Aorta (tissue), 5 donors: ENCODE measurements at places on chromosomes 1 and 21. TPM values are rescaled to one million over a fixed set of nuclear protein-coding genes. Genes with fewer than 3 reads are reported as not detected.

DNA sequence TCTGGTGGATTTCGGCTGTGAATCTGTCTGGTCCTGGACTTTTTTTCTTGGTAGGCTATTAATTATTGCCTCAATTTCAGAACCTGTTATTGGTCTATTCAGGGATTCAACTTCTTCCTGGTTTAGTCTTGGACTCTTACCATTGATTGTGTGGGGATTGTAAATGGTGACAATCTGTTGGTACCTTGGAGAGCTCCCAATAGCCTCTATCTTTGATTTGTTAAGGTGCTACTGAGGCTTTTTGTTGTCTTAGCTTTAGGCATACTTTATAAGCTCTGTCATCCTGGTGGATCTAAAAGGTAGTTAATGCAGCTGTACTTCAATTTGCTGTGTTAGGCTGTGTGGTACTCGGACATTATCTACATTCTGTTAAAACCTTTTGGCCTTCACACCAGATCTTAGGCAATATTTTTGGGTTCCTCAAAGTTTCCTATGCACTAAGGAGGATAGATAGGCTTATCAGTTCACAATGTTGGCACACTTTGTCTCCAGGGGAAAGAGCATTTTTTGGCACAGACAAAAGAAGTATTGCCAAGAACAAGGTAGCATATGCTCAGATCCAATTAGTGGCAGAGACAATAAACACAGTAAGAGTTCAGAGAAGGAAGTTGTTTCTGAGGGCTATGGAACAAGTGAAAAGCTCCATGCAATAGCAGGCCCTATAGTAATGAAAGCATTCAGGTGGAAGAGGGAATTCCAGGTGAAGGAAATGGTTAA is 230.4 kb downstream of the PDE4B start:
- no peaks in the 10 kb centered on the region for H3K27me3 ChIP-seq
- no peak overlapping the region for H3K27ac ChIP-seq
- H3K4me1 ChIP-seq: no peaks in the 10 kb centered on the region
- no peak for DNase-seq

TCHHL1 gene
- total RNA-seq: not detected

- no peak overlapping the region for H3K4me3 ChIP-seq
- H3K27ac ChIP-seq: no peak overlapping the region
- H3K27me3 ChIP-seq: no peaks in the 10 kb centered on the region
- no peaks in the 10 kb centered on the region for H3K36me3 ChIP-seq
- no peaks in the 10 kb centered on the region for H3K4me1 ChIP-seq
- no peak for DNase-seq
Measured at GRCh38 chr1:207240325-207241101, 81.0 kb upstream of the CD55 start.

GRCh38 chr1:205376739-205377138 is 20.0 kb upstream of the KLHDC8A start:
- no peak overlapping the region for H3K4me3 ChIP-seq
- H3K27me3 ChIP-seq: no peaks in the 10 kb centered on the region
- H3K4me1 ChIP-seq: peaks cover 3% of the 10 kb centered on the region
- H3K27ac ChIP-seq: no peak overlapping the region
- no peaks in the 10 kb centered on the region for H3K36me3 ChIP-seq

SPRR2B gene
- not detected for total RNA-seq

LYPD8 gene
- total RNA-seq: not detected

HCRTR1 gene
- total RNA-seq: not detected

NGF gene
- total RNA-seq: 17.2 TPM

- DNase-seq: no peak
- H3K4me1 ChIP-seq: peaks cover 5% of the 10 kb centered on the region
- H3K4me3 ChIP-seq: no peak overlapping the region
- no peaks in the 10 kb centered on the region for H3K27me3 ChIP-seq
- H3K36me3 ChIP-seq: no peaks in the 10 kb centered on the region
Measured at GRCh38 chr1:17558541-17558940, 19.0 kb downstream of the ARHGEF10L start.

GRCh38 chr1:110151175-110151669 is 928 bp downstream of the SLC6A17 start:
- no peak overlapping the region for H3K27ac ChIP-seq
- no peak for DNase-seq
- H3K4me3 ChIP-seq: no peak overlapping the region
- H3K4me1 ChIP-seq: no peaks in the 10 kb centered on the region

TMEM200B gene
- total RNA-seq: 18.2 TPM

GRCh38 chr1:212655668-212656440 is 43.8 kb downstream of the BATF3 start:
- H3K27ac ChIP-seq: no peak overlapping the region
- no peak overlapping the region for H3K4me3 ChIP-seq
- H3K36me3 ChIP-seq: no peaks in the 10 kb centered on the region
- no peaks in the 10 kb centered on the region for H3K4me1 ChIP-seq

HSPA6 gene
- total RNA-seq: 9.0 TPM

HJV gene
- total RNA-seq: not detected

DPT gene
- total RNA-seq: 32.5 TPM

INAVA gene
- total RNA-seq: 0.45 TPM

- no peaks in the 10 kb centered on the region for H3K4me1 ChIP-seq
- no peak for DNase-seq
- H3K27ac ChIP-seq: no peak overlapping the region
- no peak overlapping the region for H3K4me3 ChIP-seq
Measured at GRCh38 chr1:41598325-41598724, 113.8 kb upstream of the EDN2 start.

DNA sequence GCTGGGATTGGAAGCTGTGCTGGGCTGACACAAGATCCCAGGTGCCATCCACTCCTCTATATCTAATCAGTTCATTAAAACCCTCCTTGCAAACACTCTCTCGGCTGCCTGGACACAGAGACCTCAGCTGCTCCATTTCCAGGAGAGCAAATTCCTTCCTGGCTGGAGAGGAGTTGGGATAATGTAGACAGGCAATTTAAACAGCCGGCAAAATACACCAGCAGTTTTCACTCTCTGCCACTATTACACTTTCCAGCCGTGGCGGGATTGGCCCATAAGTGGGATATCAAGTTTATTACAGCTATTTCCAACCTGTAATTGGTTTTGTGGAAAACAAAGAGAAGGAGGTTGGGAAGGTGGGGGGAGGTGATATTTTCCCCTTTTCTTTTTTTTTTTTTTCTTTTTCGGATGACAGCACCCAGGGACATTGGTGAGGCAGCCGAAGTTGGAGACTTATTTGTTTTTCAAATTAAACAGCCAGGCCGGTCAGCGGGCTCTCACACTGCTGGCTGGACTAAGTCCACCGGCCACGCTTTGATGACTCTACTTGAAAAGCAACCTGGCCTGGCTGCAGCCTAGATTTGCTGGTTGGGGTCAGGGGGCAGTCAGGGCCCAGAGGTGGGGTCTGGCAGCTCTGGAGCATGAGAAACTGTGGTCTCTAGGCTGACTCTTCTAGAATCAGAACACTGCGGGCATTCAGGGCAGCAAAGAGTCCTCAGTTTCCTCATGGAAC is 177.4 kb downstream of the IGSF21 start:
- no peak for DNase-seq
- no peaks in the 10 kb centered on the region for H3K27me3 ChIP-seq
- H3K4me1 ChIP-seq: no peaks in the 10 kb centered on the region
- H3K27ac ChIP-seq: no peak overlapping the region

SLC25A24 gene
- 28.1 TPM for total RNA-seq

- H3K27me3 ChIP-seq: no peaks in the 10 kb centered on the region
- DNase-seq: no peak
- no peaks in the 10 kb centered on the region for H3K4me1 ChIP-seq
- no peaks in the 10 kb centered on the region for H3K36me3 ChIP-seq
- no peak overlapping the region for H3K27ac ChIP-seq
Measured at GRCh38 chr1:51000651-51001050, 30.6 kb downstream of the CDKN2C start.

- no peaks in the 10 kb centered on the region for H3K27me3 ChIP-seq
- DNase-seq: no peak
- H3K36me3 ChIP-seq: peaks cover 3% of the 10 kb centered on the region
- H3K4me3 ChIP-seq: no peak overlapping the region
- H3K27ac ChIP-seq: no peak overlapping the region
Measured at GRCh38 chr1:54601730-54602129, 21.6 kb downstream of the FAM151A start.

DNA sequence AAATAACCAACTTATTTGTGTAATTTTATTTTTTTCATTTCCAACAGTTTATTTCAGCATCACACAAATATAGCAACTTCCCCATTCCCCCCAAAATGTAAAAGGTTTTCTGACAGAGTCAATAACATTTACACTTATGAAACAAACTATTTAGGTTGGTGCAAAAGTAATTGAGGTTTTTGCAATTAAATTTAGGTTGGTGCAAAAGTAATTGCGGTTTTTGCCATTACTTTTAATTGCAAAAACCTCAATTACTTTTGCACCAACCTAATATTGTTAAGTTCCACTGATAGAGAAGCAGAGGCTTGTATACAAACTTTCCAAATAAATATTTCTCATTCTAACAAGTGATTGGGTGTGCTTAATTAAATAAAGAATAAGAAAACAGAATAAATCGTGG is 270.9 kb upstream of the DUSP10 start:
- H3K27me3 ChIP-seq: no peaks in the 10 kb centered on the region
- DNase-seq: no peak
- H3K4me3 ChIP-seq: no peak overlapping the region
- no peak overlapping the region for H3K27ac ChIP-seq

GRCh38 chr1:113917400-113918082 is 11.6 kb upstream of the HIPK1 start:
- H3K27ac ChIP-seq: no peak overlapping the region
- no peaks in the 10 kb centered on the region for H3K36me3 ChIP-seq
- no peaks in the 10 kb centered on the region for H3K27me3 ChIP-seq
- H3K4me3 ChIP-seq: no peak overlapping the region
- DNase-seq: no peak

GRCh38 chr1:68904477-68904876 is 407.6 kb upstream of the DEPDC1 start:
- no peaks in the 10 kb centered on the region for H3K4me1 ChIP-seq
- no peaks in the 10 kb centered on the region for H3K27me3 ChIP-seq

GSTM1 gene
- total RNA-seq: 63.8 TPM

SLC45A1 gene
- total RNA-seq: 8.7 TPM

DNA sequence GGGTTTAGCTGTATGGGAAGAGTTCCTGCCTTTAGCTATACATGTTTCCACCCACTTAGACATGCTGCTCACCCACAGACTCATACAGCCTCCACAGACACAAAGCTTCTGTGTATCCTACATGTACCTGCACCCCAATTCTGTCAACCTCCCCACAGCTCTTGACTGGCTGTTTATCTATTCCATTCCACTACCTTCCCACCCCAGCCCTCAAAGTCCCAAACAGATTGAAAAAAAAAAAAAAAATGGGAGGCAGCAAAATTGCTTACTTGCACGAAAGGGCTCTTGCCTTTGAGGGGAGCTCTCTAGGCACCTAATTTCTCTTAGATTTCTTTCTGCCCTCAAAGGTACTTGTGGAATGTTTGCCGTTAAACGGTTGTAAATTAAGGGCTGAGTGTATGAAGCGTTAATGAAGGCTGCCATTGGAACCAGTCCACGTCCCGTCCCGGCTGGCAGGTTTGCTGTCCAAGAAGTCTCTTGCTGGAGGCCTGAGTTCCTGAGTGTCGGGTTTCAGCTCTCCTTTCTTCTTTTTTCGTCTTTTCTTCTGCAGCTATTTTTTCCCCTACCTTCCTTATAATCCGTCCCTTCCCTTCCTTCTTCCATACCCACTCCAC is 43.6 kb downstream of the PBX1 start:
- DNase-seq: peak; percentile 56
- H3K4me3 ChIP-seq: peak overlapping the region; percentile 64
- H3K4me1 ChIP-seq: peaks cover 5% of the 10 kb centered on the region
- no peaks in the 10 kb centered on the region for H3K27me3 ChIP-seq

GRCh38 chr21:32415451-32416398 is 3.2 kb downstream of the EVA1C start:
- peak overlapping the region; percentile 51 for H3K27ac ChIP-seq
- peaks cover 1% of the 10 kb centered on the region for H3K36me3 ChIP-seq
- H3K27me3 ChIP-seq: no peaks in the 10 kb centered on the region

GRCh38 chr1:180210008-180210620 is 19.9 kb upstream of the LHX4 start:
- H3K27ac ChIP-seq: no peak overlapping the region
- H3K27me3 ChIP-seq: no peaks in the 10 kb centered on the region
- no peaks in the 10 kb centered on the region for H3K4me1 ChIP-seq
- DNase-seq: peak; percentile 15
